ENCODE measurements at places on chromosomes 12 and 14. TPM values are rescaled to one million over a fixed set of nuclear protein-coding genes. Genes with fewer than 3 reads are reported as not detected.
A peak's percentile ranks its signal among the peaks of the same experiment; 100 is the strongest.

CRACR2A gene
- 5.0 TPM for total RNA-seq

ARMH4 gene
- 8.4 TPM for total RNA-seq

- peak; percentile 56 for DNase-seq
Measured at GRCh38 chr14:68758301-68758700, 34.6 kb downstream of the ZFP36L1 start.

- no peak for DNase-seq
Measured at GRCh38 chr12:662566-663292, 516 bp downstream of the NINJ2 start.

- no peak for DNase-seq
Measured at GRCh38 chr12:6161124-6161882, 36.8 kb upstream of the VWF start.

- DNase-seq = peak; percentile 72
Measured at GRCh38 chr12:122389677-122390076, 32.8 kb downstream of the CLIP1 start.

DNA sequence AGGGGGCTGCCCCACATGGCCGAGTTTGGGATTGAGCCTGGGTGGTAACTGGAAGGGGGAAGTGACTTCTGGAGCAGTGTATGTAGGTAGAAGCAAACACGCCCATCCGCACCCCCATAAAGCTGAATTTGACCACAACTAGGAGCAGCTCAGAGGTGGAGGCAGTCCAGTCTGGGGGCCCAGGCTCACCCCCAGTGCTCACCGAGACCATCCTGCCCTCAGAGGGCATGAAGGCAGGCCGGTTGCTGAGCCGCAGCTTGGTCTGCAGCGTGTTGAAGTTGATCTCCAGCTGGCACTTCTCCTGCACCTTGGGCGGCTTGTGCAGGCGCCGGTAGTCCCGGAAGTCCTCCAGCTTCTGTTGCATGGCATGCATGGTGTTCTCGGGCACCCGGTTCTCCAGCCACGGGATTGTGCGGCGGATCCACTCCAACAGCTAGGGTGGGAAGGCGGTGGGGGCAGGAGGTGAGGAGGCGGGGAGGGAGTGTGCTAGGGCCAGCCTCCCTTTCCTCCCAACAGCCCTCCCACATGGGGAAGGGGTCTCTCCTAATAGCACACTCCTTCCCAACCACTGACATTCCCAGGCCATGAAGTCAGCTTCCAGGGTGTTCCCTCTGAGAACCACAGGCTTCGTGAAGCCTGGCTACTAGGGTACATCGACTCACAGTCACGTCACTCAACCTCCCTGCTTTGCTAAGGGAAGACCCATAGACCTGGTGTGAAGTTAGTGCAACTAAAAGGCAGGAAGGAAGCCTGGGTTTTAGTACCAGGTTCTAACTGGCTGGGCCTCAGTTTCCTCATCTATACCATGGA is 87.0 kb downstream of the ACTN1 start:
- peak; percentile 74 for DNase-seq

Measured in aorta (tissue), 5 donors.